NCI-H446 treated with DMSO at 0.1 percent for 48 hours (cell line): ENCODE measurements at places on chromosomes 3 and 15.
A peak's percentile ranks its signal among the peaks of the same experiment; 100 is the strongest.

DNA sequence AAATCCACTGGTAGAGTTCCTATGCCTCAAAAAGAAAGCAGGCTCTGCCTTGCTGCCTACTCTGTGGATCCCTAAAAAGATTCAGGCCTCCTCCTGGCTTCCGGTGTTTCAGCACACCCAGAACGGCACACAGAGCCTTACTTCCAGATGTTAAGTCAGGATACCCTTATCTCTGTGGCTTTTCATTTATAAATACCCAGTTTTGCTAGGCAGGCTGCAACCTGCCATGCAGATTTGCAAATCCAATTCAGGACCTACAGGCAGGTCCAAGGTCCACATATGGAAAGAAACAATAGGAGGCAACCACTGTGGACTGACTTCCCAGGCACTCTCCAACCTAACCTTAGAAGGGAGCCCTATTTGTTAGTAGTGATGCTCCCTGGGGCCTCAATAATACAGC, 30.7 kb downstream of the EFL1 start:
- no peak for DNase-seq

- DNase-seq = no peak
Observed at GRCh38 chr3:188310270-188310710, 156.3 kb downstream of the LPP start.

DNA sequence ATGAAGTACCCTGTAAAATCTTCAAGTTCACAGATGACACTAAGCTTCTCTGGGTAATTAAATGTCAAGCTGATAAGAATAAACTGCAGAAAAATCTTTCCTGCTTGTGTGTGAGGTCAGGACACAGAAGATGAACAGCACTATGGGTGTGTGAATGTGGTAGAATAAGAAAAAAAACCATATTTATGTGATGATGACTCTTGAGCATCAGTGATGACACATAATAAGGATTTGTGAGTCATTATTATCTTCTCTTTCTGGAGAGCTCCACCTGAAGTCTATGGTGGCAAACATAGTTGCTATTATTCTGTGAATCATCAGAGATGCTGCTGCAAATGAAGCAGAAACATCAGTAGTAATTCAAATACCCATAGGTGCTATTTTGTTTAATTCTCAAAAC, 422.4 kb downstream of the DIPK2A start:
- no peak for DNase-seq

- no peak for DNase-seq
Observed at GRCh38 chr3:37941608-37942508, 48.7 kb upstream of the VILL start.

DNA sequence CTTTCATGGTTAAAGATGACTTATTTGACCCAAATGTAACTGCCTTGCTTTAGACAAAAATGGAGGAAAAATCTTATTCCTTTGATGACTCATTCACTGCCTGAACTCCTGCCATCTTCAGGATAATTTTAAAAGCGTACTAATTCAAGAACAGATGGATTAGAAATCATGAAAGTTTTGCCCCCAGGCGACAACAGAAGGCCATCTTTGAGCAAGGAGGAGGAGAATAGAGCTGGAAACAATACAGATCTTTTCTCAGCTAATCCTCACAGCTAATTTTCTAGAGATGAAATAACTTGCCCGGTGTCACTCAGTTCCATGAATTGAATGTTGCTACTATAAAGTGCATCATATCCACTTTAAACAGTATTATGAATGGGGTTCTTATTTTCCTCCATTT, 324.7 kb upstream of the RARB start:
- peak; percentile 11 for DNase-seq

DNA sequence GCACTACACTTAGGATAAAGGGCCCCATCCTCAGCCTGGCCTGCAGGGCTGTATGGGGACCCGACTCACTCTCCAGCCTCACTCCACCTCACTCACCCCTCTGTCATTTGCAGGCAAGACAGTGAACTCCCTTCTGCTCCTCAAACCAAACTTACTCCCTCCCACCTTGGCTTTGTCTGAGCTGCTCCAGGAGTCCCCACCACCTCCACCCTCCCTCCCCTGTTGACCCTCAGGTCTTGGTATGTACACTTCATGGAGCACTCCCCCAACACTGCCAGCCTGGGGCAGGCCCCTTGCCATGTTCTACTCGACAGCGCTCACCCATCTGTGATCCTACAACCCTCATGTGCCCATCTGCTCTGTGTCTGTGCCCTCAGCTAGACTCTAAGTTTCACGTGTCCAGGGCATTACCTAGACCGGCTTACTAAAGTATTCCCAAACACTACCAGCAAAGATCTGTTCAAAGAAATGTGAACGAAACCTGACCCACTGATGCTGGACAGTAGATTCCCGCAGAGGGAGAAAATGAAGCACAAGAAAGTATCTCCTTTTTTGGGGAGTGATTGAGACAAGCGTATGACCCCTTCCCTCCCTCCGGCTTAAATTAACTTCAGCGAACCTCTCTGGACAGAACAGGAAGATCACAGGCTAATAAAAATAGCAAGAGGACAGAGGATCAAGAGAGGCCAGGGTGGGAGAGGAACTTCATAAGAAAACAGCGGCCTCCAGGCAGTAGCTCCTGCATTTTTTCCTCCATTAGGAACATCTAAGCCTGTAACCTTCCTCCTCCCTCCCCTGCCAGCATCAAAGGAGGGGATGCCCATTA, 113.2 kb downstream of the RFTN1 start:
- no peak for DNase-seq

- no peak for DNase-seq
Observed at GRCh38 chr15:84606653-84607120, 5.9 kb downstream of the ZSCAN2 start.

- DNase-seq = no peak
Observed at GRCh38 chr3:11508346-11509172, 135.2 kb downstream of the VGLL4 start.
